ENCODE measurements at places on chromosomes 13 and 19.

DNA sequence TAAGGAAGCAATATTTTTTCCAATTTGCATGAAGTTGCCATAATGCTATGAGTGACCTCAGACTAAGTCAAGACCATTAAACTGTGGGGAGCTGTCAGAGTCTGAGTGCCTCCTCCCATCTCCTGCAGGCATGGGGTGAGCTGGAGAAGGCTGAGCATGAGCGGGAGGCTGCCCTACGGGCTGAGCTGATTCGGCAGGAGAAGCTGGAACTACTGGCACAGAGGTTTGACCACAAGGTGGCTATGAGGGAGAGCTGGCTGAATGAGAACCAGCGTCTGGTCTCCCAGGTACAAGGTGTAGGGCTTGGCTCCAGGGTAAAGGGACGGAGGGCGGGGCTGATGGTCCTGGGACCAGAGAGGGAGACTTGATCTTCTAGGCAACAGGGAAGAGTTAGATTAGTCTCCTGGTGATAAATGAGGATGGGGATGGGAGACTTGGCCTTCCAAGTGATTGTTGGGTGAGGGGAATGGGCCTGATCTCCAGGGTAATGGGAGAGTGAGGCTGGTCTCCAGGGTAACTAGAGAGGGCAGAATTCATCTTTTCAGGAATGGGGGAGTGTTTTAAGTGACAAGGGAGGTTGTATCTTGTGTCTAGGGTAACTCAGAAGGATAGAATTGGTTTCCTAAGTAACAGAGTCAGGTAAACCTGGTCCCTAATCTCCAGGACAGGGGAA lies 36.0 kb downstream of the SPTBN4 start:
- DNase-seq: no peak

DNA sequence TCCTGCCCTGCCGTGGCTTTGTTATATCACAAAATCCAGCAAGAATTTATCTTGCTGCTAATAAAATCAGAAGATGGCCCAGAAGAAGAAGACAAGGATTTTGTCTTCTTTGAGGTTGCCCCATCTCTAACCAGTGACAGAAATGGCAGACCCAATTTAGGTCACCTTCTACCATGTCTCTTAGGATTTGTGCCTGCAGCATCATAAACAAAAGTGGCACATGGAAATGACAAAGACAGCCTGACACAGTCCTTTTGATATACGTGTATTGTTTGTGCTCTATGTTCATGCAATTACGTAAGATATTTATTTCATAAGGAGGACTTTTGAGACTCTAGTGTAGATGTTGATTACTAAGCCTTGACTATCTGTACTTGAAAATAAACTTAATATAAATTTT lies 135.9 kb upstream of the TMTC4 start:
- no peak for DNase-seq

DNA sequence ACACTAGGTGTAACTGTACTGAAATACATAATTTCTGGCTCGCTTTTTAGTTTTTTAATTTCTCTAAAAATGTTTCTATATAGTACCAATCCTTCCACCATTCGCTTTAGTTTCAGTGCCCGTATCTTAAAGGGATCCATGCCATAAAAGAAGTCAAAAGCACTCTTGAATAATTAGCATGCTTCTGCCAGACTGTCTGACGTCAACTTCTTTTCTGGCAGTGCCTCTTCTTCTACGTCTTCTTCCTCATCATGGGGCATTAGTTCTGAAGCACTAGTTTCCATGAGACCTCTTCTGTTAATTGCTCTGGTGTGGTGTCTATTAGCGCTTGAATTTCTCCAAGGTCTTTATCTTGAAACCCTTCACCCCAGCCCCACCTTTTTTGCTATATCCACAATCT lies 93.8 kb upstream of the DOCK9 start:
- no peak for DNase-seq

GRCh38 chr13:23440821-23441618 lies 7.5 kb upstream of the SACS start:
- no peak for DNase-seq

GRCh38 chr19:53130506-53130905 lies 2.2 kb downstream of the ZNF415 start:
- DNase-seq: no peak

GRCh38 chr19:48395499-48395898 lies 2.0 kb downstream of the GRIN2D start:
- no peak for DNase-seq

GRCh38 chr13:84139561-84140158 lies 257.4 kb upstream of the SLITRK1 start:
- no peak for DNase-seq

- DNase-seq: no peak
Measured at GRCh38 chr13:45082964-45083363, 37.3 kb upstream of the GTF2F2 start.

DNA sequence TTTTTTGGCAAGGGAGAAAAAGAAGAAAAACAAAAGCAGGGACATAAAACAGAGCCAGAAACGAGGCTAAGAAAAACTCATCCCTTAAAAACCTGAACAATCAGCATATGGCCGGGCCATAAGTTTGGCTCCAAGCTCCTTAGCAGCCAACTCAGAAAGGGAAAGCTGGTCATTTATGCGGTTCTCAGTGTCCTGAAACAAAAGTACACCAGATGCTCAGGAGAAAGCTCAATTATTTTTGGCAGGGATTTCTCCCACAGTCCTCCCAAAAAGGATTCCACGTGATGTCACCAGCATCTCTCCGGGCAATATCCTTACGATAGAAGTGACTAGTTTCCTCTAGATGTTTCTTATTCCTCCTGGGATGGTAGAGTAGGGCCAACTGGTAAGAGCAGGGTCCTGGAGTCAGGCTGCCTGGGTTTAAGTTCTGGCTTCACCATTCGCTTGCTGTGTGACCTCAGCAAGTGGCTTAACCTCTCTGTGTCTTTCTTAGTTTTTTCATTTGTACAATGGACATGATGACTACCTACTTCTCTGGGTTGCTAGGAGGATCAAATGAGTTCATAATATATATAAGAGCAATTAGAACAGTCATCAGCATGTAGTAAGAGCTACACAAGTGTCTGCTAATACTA lies 34.0 kb downstream of the PIN1 start:
- no peak for DNase-seq

DNA sequence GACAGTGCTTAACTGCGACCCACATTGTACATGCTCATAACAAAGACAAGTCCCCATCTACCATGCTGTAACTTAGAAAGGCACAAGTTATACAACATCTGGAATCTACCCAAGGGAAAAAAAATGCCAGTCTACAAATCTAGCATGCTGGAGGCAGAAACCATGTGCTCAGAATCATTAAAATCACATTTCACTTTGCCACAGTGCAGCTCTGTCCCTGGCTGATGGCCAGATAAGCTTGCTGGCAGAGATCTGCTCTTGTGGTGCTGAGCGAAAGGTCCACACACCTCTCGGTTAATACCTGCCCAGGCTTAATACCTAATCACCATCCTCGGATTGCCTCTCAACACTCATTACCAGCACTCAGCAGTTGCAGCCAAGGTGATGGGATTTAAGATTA lies 74.1 kb upstream of the UQCRFS1 start:
- DNase-seq: peak; percentile 68

DNA sequence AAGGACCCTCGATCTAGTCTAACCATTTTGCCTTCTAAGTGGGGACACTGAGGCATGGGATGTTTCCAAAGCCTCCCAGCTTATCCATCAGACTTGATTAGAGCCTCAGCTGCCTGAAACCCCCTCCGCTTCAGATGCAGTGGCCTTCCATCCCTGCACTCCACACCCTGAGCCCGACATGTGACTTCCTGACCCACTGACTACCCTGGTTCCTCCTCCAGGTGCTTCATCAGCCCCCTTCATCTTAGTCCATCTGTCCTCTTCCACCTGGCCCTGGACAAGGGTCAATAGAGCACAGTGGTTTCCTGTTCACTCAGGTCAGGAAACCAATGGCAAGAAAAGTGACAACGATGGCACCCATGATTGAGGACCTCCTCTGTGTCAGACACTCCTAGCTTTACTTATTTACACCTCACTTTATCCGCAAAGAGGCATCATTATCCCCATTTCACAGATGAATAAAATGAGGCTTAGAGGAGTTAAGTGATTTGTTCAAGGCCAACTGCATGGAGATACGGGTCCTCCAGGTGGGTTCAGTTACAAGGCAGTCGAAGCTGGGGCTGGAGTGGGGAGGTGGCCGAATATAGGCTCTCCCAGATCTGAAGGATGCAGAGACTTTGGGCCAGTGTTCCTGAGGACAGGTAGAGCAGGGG lies 81.6 kb upstream of the TM9SF2 start:
- DNase-seq: no peak

DNA sequence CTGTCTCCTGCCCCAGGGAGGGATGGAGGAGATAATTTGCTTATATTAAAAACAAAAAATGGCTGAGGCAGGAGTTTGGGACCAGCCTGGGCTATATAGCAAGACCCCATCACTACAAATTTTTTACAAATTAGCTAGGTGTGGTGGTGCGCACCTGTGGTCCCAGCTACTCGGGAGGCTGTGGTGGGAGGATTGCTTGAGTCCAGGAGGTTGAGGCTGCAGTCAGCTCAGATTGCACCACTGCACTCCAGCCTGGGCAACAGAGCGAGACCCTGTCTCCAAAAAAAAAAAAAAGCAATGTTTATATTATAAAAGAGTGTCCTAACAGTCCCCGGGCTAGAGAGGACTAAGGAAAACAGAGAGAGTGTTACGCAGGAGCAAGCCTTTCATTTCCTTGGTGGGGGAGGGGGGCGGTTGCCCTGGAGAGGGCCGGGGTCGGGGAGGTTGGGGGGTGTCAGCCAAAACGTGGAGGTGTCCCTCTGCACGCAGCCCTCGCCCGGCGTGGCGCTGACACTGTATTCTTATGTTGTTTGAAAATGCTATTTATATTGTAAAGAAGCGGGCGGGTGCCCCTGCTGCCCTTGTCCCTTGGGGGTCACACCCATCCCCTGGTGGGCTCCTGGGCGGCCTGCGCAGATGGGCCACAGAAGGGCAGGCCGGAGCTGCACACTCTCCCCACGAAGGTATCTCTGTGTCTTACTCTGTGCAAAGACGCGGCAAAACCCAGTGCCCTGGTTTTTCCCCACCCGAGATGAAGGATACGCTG lies 184.0 kb downstream of the KDM4B start:
- no peak for DNase-seq

GRCh38 chr19:1268226-1269064 lies 687 bp upstream of the CIRBP start:
- no peak for DNase-seq

DNA sequence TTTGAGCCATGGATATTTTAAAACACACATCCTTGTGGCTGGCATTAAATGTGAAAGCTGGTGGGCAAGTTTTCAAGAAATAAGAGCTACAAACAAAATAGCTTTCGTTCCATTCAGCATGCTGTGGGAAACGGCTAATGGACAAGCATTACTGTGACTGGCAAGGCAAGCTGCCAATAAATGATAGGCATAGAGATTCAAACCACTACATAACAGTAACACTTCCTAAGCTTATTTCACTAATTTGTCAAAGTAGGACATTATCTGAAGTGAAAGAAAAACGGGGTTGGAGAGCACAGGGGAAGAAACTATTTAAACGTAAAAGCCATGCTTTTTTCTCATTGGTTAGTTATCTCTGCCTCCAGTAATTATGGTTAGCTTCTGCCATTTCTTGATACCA lies 26.0 kb downstream of the OBI1 start:
- no peak for DNase-seq

GRCh38 chr13:110506859-110507566 lies 54.5 kb downstream of the RAB20 start:
- no peak for DNase-seq

DNA sequence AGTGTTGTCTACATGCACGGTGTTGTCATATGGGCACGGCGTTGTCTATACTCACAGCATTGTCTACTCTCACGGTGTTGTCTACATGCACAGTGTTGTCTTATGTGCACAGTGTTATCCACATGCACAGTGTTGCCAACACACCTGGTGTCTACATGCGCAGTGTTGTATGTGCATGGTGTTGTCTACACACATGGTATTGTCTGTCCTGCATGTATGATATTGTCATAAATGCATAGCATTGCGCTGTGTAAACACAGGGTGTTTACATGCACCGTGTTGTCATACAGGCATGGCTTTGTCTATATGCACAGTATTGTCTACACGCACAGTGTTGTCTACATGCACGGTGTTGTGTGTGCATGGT lies 6.8 kb downstream of the ADPRHL1 start:
- no peak for DNase-seq

GRCh38 chr13:112731667-112732616 lies 42.1 kb downstream of the ATP11A start:
- no peak for DNase-seq

- DNase-seq: no peak
Measured at GRCh38 chr19:45515081-45515624, 7.9 kb downstream of the VASP start.

GRCh38 chr13:59672445-59672844 lies 491.3 kb downstream of the DIAPH3 start:
- no peak for DNase-seq

Measured in NCI-H2171 treated with DMSO at 0.1 percent for 48 hours (cell line).